ENCODE measurements at places on chromosomes 1 and 21.

GRCh38 chr1:24216276-24217074 is 29.4 kb upstream of the IFNLR1 start:
- no peak for DNase-seq

DNA sequence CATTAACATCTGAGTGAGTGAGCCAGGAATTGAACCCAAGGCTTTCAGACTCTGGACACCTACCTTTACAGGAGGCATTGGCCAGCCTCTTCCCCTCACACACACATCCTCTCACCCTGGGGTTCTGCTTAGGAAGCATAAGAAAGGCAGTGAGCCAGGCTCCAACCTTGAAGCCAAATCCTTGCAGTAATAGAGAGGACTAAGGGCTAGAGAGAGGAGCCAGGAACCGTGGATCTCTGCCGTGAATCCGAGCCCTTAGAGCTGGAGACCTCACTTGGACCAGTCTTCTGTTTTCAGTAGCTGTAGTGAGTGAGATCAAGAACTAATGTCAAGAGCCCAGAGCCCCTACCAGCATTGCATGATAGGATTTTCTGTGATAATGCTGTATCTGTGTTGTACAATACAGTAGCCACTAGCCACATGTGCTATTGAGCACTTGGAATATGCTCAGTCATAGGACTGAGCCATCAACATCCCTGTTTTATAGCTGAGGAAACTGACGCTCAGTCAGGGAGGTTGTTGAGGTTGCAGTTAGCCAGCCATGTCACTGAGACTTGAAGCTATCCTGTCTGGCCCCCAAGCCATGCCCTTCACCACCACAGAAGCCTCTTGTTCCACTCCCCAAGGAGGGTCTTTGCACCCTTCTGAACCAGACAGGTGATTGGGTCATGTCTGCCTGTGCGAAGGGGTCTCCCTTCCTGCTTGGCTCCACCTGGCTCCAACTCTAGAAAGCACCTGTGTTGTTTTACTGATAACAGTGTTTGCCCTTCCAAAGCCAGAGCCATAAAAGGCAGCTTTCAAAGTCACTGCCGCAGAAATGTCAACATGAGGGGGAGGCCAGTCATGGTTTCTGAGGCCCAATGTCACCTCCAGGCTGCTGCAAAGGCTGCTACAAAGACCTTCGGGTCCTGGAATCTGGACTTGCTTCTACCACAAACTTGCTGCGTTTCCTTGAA is 101.1 kb upstream of the JUN start:
- no peak for DNase-seq

DNA sequence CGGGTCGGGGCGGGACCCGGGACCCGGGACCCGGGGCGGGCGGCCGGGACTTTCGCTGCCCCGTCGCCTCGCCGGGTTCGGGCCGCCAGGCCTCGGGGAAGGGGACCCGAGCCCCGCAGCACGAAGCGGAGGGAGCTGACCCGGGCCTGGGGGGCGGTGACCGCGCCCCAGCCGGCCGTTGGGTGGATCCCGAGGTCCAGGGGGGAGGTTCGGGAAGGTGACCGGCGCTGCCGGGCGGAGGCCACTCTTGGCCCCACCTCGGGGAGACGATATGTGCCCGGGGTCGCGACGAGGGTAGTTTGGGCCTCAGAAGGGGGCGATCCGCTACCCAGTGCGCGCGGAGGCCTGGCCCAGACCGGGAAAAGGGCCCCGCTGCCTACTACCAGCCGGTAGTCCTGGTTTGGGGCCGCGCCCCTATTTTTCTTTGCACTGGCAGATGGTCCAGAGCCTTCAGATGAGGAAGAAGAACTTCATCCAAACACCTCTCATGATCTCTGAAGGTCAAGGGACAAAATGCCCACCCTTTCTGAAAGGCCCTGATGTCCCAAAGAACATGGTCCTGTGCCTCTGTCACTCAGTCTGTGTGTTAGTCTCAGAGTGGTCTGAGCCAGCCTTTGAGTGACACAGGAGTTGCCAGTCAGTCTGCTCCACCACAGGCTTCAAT is 766 bp downstream of the AGO4 start:
- DNase-seq: peak; percentile 37

DNA sequence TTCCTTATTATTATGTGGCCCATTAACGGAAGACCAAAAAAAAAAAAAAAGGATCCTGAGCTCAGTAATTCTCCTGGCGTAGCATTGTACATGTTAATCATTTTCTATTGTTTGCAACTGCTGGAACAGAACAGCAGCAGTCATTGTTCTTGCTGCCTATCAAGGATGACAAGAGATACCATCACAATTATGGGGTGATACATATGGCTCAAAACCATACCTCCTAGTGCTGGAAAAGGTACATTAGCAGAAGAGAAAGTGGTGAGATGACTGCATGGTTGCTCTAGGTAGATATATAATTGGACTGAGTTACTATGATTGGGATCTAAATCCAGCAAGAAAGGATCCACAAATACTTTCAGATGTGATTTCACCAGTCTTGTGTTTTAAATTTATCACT is 13.3 kb upstream of the TLR5 start:
- DNase-seq: no peak

DNA sequence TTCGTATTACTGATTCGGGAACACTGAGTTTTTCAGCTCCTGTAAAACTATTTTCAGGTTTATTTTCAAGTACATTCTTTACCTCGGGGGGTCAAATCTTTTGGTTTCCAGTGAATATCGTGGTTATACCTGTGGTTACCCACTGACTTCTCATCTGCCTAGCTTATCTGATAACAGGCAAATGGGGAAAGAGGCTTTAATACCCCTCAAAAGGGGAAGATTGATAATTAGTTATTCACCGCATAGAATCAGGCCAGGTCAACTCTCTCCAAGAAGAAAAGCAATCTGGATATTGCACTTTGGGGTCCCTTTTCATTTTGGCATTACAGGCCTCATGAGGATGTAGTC is 23.0 kb downstream of the RUNX1 start:
- no peak for DNase-seq

DNA sequence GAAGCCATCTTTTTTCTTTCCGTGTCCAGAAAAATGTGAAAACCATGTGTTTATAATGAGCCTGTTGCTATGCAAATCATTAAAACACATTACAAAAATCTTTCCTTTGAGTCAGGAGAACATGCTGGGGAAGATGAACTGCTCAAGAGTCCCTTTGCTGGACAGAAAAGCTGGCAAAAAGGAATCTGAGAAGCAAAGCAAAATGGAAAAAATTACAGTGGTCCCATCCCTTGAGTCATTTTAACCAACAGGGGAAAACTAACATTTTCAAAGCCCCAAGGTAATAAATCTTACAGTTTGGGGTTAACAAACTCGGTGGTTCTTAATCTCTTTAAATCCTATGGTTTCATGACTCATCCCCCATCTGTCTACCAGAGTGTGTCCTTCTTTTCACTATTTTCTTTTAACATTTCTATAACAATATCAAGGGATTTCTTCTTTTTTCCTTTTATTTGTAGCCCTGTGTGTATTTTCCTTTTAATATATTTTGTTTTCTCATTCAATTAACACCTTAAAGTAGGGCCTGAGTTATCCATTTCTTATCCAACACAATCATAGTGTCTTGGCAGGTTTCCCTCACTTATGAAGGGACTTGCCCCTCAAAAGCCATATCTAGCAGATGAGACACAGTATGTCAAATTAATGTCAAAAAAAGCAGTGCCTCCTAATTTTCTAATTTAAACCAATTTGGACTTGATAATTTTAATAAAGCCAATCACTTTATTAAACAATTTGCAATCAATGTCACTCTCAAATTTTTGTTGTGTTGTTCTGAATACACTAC is 105.4 kb downstream of the PTPN14 start:
- DNase-seq: peak; percentile 98

GRCh38 chr1:79110749-79111148 is 104.2 kb upstream of the ADGRL4 start:
- no peak for DNase-seq

DNA sequence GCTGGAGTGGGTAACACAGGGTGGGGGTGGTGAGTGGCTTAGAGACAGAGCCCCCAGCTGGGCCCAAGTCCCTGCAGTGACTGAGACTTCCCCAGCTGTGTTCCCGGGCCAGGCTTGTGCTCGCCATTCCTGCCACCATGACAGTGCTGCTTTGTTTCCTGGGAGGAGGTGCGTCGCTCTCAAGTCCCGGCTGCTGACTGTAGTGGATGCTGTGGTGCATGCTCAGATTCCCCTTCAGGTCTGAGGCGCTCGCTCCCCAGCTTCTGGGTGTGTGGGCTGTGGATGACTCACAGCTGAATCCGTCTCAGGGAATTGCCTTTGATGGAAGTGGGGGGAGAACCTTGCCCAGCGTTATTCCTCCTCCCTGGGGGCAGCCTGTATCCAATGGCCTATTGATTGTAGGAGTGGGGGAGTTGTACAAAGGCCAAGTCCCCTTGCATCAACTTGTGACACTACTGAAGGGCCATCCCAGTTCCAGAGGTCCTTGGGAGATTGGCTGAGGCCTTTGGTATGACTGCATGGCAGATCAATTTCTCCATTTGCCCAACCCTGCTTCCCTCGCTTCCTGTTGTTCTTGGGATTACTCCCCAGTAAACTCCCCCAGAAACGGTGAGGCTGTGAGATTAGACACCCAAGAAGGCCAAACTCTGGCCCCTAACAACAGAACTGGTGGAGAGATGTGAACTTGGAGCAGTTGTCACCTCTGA is 17.8 kb upstream of the POU3F1 start:
- DNase-seq: peak; percentile 82

- no peak for DNase-seq
Observed at GRCh38 chr1:84724128-84724860, 34.0 kb upstream of the SSX2IP start.

DNA sequence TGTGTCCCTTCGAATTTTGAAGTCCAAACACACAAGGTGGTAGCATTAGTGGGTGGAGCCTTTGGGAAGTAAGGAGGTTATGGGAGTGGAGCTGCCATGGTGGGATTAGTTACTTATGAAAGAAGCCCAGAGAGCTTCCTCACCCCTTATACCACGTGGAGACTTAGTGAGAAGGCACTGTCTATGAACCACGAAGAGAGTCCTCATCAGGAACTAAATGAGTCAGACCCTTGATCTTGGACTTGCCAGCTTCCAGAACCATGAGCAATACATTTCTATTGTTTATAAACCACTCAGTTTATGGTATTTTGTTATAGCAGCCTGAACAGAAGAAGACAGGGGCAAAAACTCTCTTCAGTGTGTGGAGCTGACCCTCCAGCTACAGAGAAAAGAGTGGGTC is 259.3 kb upstream of the AJAP1 start:
- peak; percentile 83 for DNase-seq

DNA sequence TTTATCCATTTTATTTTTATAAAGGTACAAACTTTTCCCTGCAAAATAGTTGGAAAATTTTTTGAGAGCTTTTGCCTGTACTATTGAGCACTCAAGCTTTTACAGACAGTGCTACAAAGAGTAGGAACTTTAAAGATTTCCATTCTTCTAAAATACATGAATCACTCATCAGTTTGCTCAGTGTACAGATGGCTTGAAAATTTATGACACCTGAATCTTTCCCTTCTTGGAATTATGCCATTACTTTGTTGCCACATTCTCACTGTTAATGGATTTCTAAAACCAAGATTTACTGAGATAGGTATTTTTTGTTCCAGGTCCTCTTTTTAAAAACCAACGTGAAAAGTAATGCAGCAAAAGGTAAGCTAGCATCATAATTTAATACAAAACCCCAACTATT is 76.0 kb downstream of the GPATCH2 start:
- no peak for DNase-seq

DNA sequence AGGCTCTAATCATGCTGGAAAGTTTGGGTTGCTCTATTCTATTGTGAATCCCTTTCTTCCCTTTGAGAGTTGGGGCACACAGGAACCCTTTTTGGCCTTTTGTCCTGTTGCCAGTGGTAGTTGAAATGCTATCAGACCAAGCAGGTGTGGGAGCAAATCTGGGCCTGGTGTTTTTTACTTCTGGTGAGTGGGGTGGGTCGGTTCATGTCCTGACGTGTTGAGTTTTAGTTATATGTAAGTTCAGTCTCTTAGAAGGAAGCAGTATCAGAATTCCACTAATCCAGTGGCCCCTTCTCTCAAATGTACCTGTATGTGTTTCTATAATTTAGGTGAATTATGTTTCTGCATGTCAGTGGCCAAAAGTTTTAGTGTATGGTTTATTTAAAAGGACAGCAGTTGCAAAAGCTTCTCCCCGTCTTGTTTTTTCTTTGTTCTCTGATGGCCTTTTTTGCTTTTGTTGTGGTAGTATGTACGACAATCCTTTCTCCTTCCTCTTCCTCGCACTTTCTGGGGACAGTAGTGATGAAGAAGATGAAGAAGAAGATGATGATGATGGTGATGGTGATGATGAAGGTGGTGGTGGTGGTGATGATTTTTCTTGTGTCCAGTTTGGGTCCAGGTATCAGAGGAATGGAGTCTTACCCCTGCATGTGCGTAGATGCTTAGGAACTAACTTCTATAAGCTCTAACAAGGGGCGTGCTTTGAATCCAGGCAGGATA is 74.2 kb downstream of the UBE4B start:
- DNase-seq: no peak

DNA sequence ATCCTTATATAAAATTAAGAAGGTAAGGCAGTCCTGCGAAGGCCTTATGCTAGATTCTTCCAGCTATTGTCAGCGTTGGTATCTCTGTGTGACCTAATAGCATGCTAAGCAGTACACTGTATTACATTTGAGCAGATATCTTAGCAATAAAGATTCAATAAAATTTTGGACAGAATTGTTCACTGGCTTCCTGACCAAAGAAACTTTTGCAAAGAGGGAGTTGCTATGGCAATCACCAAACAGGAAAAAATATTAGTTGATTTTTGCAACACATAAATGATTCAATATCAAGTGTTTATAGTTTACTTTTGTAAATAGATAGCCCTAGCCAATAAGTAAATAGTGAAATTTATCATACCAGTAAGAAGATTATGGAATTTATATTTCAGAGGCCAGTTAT is 31.0 kb upstream of the PLEKHO1 start:
- DNase-seq: no peak

DNA sequence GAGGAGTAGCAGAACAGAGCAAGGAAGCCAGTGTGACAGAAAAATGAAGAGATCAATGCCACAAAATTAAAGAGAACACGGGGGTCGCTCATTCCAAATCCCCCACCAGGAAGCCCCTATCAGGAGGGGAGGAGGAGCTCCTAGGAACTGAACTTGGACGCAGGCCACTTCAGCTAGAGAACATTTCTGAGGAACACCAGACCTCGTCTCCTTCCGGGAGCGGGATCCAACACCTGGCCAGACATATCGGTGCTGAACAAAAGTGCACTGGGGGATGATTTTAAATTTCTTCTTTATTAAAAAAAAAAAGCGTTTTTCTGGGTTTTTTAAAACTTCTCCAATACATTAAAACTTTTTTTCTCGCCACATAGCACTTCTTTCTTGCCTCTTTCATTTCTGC is 40.8 kb downstream of the OLFML2B start:
- DNase-seq: no peak

Measured in fibroblast of skin of back (primary cell).